ENCODE measurements at places on chromosomes 6 and 20.

- DNase-seq = no peak
Measured at GRCh38 chr6:105058316-105058715, 101.4 kb downstream of the LIN28B start.

DNA sequence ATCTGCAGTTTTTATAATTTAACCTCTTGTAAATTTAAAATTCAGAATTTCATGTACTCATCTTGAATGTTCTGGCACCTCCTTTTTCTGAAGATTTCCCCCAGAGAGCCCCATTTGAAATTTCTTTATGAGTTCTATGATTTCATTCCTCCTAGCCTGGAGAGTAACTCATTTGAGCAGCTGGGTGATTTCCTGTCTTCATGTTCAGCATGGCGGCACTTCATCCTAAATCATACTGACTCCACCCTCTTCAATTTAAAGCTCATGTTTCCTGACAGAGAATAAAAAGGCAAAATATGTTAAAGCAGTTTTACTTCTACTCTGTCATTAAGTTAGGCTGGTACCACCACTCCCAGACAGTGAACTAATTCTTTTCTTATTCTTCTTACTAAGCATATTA lies 250.9 kb upstream of the POU3F2 start:
- no peak for DNase-seq

DNA sequence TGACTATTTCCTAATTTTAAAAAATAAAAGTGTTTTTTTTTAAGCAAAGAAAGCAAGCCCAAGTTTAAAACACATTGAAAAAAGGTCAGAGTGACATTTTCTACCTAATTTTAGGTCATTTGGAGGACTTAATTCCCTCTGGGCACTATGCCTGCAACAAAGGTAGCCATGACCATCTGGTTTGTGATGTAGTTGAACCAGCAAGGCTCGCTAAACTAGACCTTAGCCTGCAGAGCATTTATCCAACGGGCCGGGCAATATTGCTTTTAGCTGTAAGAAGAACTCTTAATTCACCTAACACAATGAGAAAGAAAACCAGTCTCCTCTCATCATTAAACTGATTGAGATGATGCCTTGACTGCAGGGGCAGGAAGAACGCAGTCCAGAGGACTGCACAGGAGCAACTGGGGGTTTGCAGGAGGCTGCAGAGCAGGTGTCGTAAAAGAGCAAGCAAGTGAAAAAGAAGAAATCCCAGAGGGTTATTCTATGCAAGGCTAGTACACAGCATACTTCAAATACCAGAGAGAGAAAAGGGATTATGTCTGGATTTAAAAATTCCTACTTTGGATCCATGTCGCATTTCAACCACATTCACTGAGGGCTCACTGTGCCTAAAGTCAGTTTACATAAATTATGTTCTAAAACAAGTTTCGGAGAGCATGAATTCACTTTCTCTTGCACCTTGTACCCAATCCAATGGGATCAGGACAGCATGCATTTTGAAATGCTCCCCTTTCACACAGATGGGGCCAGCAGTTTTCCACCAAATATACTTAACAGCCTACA lies 12.8 kb downstream of the TRAF3IP2 start:
- DNase-seq = no peak

DNA sequence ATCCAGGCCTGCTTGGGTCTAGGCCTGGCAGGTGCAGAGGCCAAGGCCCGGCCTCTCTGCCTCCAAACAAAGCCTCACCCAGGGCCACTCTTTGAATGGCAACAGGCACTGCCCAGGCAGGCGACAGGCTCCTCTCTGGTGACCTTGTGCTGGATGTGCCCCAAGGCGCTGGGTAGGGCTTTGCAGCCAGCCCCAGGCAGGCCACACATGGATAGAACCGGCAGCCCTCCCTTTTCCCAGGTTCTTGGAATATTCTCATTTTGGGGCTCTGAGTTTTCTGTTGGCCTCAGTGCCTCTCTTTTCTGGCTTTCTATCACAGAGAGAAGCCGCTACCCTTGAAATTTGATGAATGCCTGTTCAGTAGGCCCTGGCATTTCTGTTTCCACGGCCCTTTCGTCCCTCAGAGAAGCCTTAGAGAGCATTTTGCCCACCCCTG lies 18.9 kb downstream of the PKIG start:
- no peak for DNase-seq

DNA sequence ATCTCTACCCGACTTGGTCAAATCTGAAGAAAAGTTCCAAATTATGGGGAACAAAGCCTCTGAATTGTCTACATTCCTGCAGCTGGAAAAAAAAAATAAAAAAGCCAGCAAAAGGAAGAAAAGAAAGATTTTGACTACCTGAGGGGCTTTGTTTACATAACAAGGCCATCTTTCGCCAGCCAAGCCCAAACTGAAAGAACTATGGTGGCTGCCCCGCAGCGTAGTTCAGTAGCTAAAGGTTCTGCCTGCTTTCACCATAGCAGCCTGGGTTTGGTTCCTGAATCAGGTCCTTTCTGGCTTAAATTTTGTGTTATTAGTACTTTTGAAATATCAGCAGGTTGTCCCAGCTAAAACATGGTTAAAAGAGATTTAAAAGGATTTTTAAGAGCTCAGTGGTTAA lies 35.4 kb downstream of the ZNF133 start:
- no peak for DNase-seq

DNA sequence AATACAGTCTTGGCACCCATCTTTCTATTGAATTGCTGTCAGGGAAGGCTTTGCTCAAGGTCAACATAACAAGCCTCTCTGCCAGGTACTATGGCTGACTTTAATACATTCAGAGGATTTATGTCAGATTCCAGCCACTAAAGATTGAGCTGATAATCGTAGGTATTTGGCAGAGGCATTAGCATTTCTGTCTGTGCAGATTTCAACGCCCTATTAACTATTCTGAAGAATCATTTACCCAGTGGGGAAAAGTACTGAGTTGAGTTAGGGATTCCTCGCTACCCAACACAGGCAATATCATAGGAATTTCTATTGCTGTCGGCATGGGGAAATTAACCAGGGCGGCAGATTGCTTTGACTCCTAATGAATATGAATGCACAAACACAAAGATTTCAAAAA lies 233.7 kb upstream of the SPTLC3 start:
- no peak for DNase-seq

DNA sequence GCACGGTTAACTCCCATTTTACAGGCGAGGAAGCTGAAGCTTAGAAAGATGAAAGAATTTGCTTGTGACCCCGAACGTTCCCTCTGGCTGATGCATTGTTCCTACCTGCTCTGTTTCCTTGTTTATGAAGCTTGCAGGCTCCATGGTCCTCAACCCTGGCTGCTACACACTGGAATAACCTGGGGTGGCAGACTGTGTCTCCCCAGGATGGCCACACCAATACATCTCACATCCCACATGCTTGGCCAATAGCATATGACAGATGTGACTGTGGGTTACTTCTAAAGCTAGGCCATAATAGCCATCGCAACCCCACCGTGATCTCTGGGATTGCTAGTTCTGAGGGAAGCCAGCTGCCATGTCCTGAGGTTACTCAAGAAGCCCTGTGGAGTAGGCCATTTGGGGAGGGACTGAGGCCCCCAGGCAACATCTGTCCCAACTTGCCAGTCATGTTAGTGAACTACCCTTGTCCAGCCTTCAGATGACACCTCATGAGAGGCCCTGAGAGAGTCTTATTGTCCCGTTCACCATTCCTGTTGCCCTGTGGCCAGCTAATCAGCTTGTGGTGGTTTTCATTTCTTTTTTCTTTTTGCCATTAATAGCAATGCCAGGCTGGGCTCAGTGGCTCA lies 6.7 kb upstream of the FAM110A start:
- no peak for DNase-seq

DNA sequence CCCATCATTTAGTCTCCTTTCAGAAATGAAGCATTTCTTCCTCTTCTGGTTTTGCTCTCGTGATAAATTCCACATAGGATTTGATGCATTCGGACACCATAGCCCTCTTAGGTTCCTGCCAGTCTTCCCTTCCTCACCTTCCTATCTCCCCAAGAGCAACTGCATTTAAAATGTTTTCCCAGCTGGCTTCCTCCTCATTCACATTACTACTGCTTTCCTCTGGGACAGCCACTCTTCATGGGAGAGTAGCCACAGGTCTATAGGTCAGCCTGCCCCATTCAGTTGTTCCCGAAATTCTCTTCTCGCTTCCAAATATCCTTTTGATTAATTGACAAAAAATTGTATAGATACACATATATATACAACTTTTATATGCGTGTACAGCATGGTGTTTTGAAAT lies 214.2 kb upstream of the PDE10A start:
- no peak for DNase-seq

GRCh38 chr6:53309059-53309900 lies 39.5 kb downstream of the ELOVL5 start:
- DNase-seq = no peak

- DNase-seq = no peak
Measured at GRCh38 chr20:2701671-2702081, 9.1 kb downstream of the EBF4 start.

DNA sequence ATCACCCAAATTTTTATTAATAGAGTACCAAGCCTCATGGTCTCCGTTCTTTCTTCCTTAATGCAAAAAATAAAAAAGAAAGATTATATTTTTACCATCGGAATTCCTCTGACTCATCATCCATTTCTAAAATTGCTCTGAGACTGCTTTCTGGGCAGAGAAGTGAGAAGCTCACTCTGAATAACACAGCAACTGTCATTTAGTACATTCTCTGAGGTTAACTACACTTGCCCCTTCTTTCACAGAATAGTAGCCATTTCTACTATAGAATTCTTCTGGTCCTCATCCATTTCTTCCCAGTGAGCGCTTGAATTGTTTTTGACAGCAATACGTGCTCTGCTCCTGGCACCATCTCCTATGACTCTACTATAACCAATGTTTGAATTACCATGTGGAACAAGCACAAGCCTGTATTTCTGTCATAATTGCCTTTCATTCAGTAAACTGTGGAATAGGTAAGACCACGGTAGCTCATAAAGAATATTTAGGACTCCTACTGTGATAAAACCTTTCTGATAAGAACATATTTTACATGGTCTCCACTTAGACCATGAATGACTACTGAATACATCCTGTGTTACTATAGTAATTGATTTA lies 435.5 kb upstream of the NRSN1 start:
- DNase-seq = no peak

DNA sequence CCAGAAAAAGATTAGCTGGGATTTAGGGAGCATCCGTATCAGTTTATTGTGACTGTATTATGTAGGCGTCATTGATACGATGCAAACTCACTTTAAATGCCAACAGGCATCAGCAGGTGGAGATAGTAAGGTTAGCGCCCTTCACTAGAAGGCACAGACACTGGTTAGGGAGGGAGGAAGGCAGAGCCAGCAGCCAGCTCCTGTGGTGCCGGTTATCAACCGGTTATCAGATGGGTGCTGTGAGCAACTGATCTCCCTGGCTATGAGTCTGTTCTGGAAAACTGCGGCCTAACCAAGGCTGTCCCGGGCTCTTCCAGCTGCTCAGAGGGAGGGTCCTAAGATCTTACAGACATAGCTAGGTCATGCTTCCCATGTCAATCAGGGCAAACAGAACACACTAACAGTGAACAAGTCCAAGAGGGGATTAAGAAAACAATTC lies 47.5 kb upstream of the CD93 start:
- no peak for DNase-seq

DNA sequence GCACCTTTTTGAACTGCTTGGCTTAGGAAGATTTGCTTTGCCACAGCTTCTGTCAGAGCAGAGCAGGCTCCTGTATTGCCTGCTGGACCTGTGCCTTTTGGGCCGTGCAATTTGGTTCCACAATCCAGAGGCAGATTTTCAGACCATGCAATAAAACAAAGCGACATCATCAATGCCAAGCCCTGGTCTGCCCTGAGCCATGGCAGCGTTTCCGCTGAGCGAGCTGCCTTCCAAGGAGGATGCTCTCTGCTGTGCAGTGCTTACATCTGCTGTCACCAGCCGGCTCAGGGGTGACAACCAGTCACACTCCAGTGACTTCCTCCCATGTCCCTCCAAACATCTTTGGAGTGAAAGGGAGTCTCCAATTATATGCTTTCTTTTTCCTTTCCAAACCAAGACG lies 282.2 kb downstream of the CDH26 start:
- DNase-seq = no peak

- DNase-seq = no peak
Measured at GRCh38 chr6:24332317-24332716, 25.5 kb downstream of the DCDC2 start.

GRCh38 chr6:2164481-2164880 lies 80.9 kb downstream of the GMDS start:
- no peak for DNase-seq
